ENCODE measurements at places on chromosomes 5 and 9.

DNA sequence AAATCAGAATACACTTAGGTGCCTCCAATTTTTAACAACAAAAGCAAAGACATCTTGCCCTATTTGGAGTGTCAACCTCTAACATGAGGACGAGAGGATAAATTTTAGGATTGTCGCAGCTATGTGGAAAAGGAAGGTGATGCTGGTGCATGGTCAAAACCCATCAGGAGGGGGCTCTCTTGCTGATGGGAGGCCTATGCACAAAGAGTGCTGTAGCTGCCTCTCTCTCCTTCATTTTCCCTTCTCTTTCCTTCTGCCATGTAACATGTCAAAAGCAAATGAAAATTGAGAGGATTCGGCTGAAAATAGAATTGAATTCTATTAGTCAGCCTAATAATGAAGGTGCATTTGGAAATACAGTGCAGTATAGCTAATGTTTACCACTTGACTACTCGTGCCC, 578.7 kb upstream of the ZNF462 start:
- DNase-seq = no peak

DNA sequence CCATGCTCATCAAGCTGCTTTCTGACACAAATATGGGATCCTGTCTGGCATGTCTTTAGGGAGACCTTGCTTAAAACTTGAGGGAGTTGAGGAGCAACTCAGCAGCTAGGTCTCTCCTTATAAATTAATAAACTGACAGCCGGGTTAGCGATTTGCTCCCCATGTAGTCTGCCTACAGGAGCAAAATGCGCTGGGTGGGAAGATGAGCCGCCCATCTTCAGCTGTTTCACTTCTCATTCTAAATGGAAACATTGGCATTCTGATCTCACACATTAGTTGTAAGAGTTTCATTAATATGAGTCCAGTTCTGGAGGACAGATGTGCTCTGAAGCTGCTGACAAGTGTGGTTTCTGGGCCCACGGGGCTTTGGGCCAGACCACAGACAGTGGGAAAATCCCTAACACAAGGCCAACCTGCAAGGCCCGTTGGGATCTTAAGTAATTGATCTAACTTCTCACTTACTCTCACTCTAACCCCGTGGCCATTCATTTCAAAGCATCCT, 197.0 kb downstream of the MCTP1 start:
- DNase-seq = no peak

GRCh38 chr5:58649716-58650115, 66.8 kb downstream of the RAB3C start:
- no peak for DNase-seq

DNA sequence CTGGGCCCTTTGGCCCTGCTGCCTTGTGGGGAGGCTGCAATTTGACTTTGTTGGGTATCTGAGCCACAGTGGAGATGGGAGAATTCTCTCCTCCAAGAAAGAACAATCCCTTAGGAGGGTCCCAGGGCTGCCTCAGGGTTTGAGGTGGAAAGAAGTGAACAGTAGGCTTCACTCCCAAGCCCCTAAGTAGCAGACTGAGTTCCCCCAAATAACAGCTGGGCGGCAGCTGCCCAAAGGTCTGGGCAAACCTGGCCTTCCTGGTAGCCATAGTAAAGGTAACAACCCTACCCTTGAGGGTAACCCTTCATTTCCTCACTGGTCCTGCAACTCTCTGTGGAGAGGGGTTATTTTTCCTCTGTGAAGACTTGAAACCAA, 746 bp downstream of the RGS3 start:
- no peak for DNase-seq

GRCh38 chr5:76999451-76999850, 30.8 kb upstream of the AGGF1 start:
- peak; percentile 14 for DNase-seq
